ENCODE measurements at places on chromosomes 2 and 18. TPM values are rescaled to one million over a fixed set of nuclear protein-coding genes. Genes with fewer than 3 reads are reported as not detected.

Gene CRYBA2
- total RNA-seq, result not detected

GRCh38 chr2:178473931-178474330 lies 4.5 kb downstream of the FKBP7 start:
- no peak for DNase-seq

GRCh38 chr2:109069331-109070194 lies 59.4 kb upstream of the SH3RF3 start:
- no peak for DNase-seq

Gene ST8SIA5
- total RNA-seq, result 2.6 TPM

Gene DYNAP
- not detected for total RNA-seq

DNA sequence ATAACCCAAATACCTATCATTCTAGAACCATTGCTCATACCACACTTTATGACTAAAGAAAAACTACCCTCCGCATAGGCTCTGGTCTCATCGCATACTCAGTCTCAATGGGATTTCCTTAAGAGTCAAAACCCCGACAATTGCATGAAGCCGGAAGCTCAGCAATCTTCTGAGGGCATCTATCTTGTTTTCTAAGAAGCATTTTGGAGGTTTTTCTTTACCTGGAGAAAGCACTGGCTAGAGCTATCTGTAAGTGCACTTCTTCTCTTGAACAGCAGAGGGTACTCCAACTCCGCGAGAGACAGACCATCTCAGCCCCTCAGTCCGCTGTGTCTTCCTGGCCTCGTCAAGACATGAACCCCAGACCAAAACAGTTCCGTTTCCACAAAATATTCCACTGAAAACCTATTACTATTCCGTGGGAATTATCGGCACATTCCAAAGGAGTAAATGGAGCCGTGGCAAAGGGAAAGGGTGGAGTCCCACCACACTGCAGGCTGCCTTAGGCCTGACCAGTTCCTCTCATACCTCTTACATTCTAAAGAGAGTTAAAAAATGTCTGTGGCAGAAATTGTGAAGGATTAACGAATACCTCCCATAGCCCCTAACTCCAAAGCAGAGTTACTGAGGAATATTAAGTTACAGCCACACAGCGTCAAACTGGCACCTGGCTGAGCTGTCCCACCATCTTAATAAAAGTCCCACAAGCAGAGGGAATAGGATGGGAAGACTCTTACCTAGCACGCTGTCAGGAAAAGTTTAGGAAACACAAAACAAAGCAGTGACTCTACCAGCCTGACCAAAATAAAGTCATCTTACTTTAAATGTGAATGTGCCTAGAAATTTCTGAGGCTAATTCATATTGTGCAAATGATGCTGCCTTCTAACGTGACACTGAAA lies 325.6 kb upstream of the VRK2 start:
- DNase-seq, result no peak

DNA sequence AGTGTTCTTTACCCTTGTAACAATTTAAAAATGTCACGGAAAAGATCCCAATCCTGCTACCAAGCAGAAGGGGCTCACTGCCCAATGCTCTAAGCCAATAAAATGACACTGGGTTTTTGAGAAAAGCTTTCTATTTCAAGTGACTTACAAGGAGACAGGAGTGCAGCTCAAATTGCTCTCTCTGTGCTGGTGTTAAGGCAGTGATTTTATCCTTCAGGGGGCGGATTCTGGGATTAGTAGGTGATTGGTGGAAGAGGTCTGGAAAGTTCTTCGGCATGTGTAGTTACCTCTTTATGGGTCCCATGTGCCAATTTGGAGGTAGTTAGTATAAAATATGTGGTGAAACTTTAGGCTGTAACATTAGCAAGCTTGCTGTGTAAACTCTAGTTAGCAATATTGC lies 27.4 kb upstream of the MCM6 start:
- no peak for DNase-seq

DNA sequence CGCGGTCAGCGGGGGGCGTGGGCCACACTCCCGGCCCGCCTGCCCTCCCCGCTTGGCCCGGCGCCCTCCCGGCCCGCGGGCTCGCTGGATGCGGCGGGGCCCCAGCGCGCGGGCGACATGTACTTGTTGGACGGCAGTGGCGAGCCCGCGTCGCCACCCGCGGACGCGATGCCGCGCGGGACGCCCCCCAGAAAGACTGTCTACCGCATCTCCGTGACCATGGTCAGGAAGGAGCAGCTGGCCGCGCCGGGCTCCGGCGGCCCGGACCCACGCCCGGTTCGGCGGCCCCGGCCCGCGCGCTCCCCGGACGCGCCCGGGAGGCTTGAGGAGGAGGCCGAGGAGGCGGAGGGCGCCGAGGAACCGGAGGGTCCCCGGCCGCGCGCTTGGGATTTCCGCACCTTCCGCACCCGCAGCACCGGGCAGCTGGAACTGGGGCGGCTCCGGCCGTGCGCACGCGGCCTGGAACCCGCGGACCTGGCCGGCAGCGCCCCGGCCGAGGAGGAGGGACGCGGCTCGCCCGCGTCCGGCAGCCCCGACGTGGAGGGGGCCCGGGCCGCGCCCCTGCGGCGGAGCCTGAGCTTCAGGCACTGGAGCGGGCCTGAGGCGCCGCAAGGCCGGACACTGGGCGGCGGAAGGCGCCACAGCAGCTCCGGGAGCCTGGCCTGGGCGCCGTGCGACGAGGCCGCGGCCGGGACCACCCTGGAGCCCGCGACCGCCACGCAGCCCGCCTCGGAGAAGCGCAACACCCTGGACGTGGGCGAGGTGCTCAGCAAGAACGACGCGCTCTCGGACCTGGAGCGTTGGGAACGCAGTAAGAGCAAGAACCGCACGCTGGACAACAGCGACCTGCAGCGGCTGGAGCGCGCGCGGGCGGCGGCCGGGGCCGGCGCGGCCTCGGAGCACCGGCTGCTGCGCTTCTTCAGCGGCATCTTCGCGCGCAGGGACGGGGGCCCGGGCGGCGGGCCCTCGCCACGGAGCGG lies 176.4 kb downstream of the AGAP1 start:
- DNase-seq, result no peak

- DNase-seq, result no peak
Measured at GRCh38 chr2:159176555-159176954, 109.9 kb downstream of the WDSUB1 start.

Gene CPS1
- 3.0 TPM for total RNA-seq

GRCh38 chr18:76960528-76961035 lies 138.2 kb downstream of the ZNF236 start:
- no peak for DNase-seq

GRCh38 chr18:35460736-35461161 lies 37.0 kb downstream of the INO80C start:
- DNase-seq, result no peak

Gene COLEC11
- total RNA-seq, result 1.9 TPM

Gene FZD7
- total RNA-seq, result 24.2 TPM

- DNase-seq, result no peak
Measured at GRCh38 chr2:240586919-240587800, 626 bp downstream of the CAPN10 start.

GRCh38 chr18:3012136-3013023 lies 564 bp downstream of the LPIN2 start:
- peak; percentile 80 for DNase-seq

DNA sequence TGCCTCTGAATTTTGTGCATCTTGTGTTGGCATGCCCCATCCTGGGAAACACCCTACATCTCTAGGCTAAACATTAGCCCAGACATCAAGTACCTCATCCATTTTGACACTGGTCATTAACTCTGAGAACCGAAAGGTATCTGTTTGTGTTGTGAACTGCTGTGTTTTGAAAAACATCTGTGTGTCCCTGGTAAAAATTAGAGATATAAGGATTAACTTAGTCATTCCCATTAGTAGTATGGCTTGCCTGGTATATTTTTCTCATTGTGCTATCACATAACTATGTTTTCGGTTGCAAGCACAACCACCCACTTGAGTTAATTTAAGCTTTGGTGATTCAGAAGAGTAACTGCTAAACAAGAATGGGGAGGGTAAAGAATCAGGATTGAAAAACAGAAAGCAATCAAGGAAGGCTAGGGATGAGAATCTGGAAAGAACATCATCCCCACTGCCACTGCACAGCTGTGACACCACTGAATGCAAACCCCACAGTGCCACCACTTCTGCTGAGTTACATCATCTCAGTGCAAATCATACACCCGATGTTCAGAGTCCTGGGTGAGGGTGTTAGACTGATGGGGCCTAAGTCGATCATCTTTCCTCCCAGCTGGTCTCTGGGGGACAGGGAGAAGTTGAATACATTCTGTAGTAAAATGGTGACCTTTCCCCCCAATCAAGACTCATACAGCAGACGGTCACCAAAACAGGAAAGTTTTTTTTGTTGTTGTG lies 234.0 kb downstream of the EPHA4 start:
- no peak for DNase-seq

GRCh38 chr2:231393149-231394131 lies 2.1 kb upstream of the B3GNT7 start:
- DNase-seq, result no peak

DNA sequence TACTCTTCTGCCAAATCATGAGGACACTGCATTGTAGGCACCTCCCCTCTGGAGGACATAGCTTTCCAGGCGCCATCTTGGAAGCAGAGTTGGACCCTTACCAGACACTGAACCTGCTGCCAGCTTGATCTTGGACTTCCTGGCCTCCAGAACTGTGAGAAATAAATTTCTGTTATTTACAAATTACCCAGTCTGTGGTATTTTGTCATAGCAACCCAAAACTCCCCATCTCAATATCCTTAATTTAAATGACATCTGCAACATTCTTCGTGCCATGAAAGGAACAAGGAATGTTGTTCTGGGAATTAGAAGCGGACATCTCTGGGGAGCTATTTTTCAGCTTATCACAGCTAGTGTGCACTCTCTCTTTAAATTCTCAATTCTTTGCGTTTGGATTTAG lies 57.4 kb upstream of the CHRNA1 start:
- no peak for DNase-seq

GRCh38 chr2:110748489-110748867 lies 16.1 kb downstream of the ACOXL start:
- DNase-seq, result no peak
